ENCODE measurements at places on chromosomes 3 and 15.

DNA sequence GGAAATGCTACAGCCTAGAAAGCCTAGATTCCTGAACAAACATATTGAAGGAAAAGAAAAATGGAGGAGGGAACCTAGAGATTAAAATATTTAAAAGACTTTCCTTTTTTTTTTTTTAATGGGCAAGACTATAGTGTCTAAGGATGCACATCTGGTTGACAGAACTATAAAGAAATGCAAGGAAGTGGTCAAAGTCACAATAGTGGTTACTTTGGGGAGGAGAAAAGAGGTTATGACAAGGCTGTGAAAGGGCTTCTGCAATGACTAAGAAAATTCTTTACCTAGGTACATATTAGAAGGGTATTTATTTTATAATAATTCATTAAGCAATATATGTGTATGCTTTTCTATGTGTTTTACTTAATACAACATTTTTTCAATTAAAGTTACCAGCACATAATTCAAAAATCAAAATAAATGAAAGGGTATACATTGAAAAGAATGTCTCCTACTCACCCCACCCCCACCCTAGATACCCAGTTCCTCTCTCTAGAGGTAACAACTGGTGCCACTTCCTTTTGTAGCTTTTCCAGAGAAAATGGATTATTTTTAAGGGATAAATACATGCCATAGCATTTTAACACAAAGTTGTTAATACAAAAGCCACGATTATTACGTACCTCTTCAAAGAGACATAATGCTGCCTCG is 70.1 kb downstream of the HERC1 start:
- peak; percentile 64 for DNase-seq

GRCh38 chr15:70342554-70343548 is 245.1 kb upstream of the TLE3 start:
- DNase-seq, result no peak

DNA sequence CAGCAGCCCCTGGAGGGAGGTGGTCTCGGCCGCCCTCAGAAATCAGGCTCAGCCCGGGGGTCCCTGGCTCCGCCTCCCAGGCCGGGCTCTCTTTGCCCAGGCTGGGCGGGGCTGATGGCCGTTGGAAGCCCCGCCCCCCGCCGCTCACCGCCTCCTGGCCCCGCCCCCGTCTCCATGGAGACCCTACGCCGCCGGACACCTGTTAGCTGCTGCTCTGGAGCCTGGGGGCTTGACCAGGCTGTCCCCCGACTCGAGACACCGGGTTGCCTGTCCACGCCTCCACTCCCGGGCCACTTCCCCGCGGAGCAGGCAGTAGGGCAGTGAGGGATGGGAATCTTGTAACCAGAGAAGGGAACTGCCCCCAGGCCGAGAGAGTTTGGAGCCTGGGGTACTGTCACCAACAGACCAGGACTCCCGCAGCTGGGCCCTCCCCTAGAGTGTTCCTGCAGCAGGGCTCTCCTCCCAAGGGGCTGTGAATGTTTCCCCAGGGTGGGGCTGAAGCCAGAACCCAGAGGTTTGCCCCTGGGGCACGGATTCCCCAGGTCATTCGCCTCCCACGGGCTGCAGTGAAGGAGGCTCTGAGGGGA is 27.8 kb upstream of the RPL32 start:
- DNase-seq, result peak; percentile 80

DNA sequence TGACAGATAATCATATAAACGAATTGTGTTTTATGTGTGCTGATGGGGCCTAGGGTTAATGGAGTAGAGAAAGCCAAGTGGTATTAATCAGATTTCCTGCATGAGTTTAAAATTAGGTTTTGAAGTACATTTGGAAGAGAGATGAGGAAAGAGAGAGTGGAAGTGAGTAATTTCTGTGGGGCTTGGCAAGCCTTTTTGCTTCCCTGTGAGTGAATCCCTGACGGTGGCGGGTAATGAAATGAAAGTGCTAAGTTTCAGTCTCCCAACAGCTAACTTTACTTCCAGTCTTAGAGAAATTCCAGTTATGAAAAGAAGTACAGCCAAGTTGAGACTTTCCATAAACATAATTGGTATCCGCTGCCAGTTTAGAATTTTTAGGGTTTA is 139.4 kb downstream of the BBX start:
- no peak for DNase-seq

- no peak for DNase-seq
Observed at GRCh38 chr3:62727536-62727935, 147.7 kb downstream of the CADPS start.
